ENCODE measurements at places on chromosomes 6 and 20. TPM values are rescaled to one million over a fixed set of nuclear protein-coding genes. Genes with fewer than 3 reads are reported as not detected.

GRCh38 chr6:105482921-105483320 is 80.0 kb upstream of the PREP start:
- DNase-seq: no peak

The RNF5 gene
- total RNA-seq: 59.4 TPM

DNA sequence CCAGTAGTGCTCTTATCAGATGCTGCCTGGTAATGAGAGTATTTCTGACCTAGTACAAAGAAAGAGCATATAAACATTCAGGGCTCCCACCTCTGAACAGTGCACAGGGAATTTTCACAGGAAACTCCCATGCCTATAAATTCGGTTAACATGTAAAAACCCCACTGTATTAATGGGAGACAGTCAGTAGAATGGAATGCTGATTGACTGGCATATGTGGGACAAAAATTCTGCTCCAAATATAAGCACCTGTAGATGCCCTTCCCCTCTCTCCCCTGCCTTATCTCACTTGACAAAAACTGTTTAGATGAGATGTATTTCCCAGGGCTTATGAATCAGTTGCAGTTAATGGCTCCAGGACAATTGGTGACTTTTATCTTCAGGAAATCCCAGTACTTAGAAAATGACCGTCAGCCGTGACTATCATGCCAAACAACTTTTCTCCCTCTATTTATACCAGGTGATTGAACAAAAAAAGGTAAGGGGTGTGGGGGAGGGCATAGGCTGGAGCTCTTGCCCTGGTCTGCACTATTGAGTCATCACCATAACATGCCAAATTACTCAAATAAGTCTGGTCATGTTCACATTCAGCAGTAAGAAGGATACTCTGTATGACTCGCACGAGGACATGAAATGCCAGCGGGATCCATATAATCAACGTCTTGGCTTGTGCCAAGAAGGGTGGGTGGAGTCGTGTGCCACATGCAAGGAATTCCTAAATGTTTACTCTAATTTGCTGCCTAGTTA is 176.4 kb upstream of the BMP2 start:
- DNase-seq: peak; percentile 28

DNA sequence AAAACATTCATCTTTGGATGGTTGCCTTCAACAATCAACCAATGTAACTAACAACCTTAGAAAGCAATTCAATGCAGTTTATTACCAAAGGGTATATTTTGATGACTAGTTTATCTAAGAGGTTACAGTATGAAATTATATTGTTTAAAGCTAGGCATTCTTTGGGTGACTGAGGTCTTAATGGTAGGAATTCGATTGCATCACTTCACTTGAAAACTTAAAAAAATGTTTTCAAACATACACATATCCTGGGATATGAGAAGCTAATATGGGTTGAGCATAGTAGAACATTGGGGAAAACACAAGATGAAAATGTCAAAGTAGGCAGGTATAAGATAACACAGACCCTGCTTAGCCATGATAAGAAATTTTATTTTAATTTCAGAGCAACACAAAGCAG is 144.6 kb upstream of the BMP5 start:
- DNase-seq: no peak

DNA sequence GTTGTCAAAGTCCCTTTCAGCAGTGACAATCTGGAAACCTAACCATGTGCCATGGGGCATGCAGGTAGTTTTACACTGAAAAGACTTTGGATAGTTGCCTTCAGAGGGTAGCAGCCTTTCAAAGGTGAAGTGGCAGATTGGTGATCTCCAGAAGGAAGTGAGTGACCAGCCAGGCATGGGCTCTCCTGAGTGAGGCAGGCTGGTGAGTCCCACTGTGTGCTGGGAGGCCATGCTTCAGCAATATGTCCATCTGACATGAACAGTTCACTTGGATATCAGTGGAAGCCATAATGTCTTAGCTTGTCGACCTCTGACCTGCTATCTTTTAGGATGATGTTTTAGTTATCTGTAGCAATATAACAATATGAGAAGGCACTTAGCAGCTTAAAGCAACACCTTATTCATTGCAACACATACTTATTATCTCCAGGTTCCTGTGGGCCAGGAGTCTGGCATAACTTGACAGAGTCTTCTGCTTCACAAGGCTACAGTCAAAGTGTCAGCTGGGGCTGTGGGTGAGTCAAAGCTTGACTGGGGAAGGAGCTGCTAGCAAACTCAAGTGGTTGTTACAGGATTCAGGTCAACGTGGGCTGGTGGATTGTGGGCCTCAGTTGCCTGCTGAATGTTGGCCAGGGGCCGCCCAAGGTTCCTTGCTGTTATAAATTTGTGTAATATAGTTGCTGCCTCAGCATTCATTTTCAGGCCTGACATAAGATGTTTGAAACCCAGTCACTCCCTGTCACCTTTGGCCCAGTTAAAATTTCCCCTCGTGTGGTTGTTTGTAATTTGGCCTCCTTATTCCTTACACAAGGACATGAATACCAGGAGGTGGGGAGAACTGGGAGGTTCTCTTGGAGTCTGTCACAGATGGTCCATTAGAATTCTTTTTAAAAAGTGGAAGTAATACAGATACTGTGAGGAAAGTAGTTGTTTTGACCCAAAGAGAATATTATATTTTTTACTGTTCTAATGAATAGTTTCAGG is 100.2 kb downstream of the UST start:
- no peak for DNase-seq

- no peak for DNase-seq
Observed at GRCh38 chr6:32883789-32884188, 29.8 kb downstream of the PSMB9 start.

DNA sequence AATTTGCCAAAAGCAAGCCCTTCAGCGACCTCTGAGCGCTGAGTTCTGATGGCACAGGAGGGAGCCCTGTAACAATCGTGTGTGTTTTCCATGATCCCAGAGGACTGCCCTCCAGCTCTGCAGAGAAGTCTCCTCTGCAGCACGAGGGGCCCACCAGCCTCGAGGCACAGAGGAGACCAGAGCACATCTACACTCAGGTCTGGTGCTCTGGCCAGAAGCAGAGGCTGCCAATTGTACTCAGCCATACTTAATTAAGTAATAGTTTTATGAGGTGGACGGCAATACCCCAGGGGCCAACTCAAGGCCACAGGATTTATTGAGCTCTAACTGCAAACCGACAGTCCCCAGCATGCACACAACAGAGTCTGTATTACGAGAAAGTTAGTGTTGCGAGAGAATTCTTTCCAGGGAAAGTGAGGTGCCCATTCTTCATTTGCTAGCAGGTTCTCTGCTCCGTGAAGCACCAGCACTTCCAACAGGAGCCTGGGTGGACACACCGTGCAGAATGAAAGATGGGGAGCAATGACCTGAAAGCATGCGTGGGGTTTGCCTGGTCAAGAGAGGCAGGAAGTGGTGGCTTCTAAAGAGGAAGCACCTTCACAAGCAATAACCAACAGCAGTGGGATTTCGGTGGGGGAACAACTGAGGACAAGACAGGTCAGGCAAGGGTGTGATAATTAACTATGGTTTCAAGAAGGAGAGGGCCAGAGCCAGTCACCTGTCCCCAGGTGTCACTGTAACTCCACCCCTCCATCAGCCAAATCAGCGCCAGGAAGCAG is 92.8 kb upstream of the FOXC1 start:
- DNase-seq: no peak

All from A172 (cell line).